ENCODE measurements at places on chromosomes 11 and 22.

DNA sequence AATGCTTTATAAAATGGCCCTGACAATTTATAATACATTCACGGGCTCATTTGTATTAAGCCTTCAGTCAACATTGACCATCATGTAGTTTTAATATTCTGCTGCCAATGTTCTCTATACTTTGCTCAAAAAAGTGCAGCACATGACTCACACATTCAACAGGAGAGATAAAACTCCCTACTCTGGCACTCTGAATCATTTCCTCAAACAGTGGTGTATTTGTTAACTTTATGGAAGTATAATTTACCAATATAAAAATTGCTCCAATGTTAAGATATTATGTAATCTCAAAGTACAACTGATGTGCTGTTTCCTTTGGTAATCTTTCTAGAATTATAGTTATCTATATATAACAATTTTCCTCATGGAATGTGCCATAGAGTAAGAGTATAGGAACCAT is 39.9 kb downstream of the MAML2 start:
- DNase-seq, result peak; percentile 34

- no peak for DNase-seq
Observed at GRCh38 chr22:46041642-46042041, 64.7 kb upstream of the WNT7B start.

GRCh38 chr11:68684385-68685356 is at the start of gene GAL:
TSS of gene GAL (plus strand) at chr11:68684544. CDS start at chr11:68684924, 380 bp downstream.
- peak; percentile 82 for DNase-seq

DNA sequence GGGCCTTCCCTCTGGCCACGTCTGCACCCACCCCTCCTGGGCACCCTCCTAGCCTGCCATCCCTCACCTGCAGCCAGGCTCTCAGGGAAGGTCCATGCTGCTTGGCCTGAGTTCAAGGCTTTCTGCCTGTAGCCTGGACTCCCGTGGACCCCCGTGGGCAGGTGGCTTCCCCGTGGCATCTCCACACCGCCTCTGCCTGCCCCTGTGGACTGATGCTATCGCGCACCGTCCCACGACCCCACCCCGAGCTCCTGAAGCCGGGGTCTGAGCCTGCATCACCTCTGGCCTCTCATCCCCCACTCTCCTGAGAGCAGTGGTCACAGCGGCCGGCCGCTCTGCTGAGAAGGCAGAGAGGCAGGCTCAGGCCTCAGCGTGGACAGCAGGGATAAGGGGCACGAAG is 4.5 kb downstream of the IFITM5 start:
- no peak for DNase-seq

DNA sequence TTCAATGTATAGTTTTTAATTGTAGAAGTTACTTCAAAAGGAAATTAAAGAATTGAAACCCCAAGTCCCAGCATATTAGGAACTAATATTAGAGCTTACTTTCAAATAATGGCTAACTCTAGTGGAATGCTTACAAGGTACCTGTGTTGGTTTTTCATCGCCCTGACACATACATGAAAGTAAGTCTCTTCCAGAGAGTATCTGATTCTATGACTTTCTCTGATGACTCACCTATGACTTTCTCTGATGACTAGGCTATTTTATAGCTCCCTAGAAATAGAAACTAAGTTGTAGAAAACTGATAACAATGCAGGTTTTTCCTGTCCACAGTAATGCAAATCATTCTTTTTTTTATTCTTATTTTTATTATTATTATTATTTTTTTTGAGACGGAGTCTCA is 33.6 kb upstream of the MMP7 start:
- peak; percentile 30 for DNase-seq

GRCh38 chr11:8691601-8692000 is 9.0 kb downstream of the RPL27A start:
- DNase-seq, result no peak

Data from K562 (cell line).